Activated CD8-positive, alpha-beta memory T cell treated with anti-CD3 and anti-CD28 coated beads for 4 hours (primary cell): ENCODE measurements at places on chromosomes 3 and 15.

- no peak for DNase-seq
These were observed 1.6 kb downstream of the EFHB start for GRCh38 chr3:19932422-19932821.

DNA sequence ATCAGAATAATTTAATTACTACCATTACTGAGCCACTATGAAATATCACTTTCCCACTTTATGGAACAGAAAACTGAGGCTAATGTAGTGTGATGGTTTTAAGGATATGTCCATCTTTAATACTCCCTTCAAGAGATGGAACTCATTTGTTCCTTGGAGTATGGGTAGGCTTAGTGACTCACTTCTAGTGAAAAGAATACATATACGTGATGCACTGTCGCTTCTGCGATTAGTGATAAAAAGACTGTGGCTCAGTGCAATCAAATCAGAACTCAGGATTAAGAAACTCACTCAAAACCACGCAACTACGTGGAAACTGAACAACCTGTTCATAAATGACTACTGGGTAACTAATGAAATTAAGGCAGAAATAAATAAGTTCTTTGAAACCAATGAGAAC is 216.6 kb downstream of the SUCLG2 start:
- DNase-seq: no peak

- DNase-seq: no peak
These were observed 5.0 kb upstream of the PRRT3 start for GRCh38 chr3:9957214-9957613.

GRCh38 chr15:77031376-77032050 is 36.6 kb downstream of the PSTPIP1 start:
- DNase-seq: no peak

DNA sequence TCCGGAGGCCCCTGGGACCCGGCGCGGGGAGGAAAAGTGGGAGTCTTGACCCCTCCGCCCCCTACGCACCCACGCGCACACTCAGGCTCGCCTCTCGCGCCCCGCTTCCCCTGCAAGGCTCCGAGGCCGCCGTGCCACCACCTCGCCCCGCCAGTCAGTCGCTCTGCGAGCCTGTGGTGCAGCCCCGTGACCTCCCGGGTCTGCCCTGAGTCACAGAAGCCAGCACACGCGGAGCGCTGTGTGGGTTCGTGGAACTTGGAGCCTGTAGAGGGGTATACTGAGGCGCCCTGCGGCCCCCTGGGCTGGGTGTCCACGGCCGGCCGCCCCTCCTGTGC is 380 bp upstream of the ALS2CL start:
- peak; percentile 18 for DNase-seq
